ENCODE measurements at places on chromosomes 12 and 14.

DNA sequence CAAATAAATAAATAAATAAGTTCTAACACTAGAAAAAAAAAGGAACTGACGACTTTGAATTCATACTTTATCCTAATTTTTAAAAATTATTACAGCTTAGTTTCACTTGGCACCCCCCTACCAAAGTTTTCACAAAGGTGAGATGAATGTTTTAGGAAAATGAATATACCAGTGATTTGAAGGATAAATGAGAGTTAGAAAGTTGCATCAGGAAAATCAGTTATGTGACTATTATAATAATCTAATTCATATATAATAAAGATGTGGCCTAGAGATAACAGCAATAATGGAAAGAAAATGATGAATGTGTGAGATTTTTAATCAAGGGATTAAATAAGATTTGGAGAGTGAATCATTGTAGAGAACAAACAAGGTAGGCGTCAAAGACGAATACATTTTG lies 103.0 kb upstream of the RAP1B start:
- no peak for DNase-seq

DNA sequence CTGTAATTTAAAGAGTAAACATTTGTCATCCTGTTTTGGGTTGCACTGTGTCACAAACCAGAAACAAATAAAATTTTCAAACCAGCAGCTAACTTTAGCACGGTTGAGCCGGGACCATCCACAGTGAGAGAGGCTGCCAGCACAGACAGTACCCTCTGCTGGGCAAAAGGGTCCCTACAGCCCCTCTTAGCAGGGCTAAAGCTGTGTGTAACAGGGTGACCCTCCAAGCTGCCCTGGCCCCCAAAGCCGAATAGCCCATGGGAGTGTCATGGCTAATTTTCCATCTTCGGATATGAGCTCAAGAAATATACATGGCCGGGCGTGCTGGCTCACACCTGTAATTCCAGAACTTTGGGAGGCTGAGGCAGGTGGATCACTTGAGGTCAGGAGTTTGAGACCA lies 157.1 kb upstream of the GRIN2B start:
- DNase-seq: no peak

DNA sequence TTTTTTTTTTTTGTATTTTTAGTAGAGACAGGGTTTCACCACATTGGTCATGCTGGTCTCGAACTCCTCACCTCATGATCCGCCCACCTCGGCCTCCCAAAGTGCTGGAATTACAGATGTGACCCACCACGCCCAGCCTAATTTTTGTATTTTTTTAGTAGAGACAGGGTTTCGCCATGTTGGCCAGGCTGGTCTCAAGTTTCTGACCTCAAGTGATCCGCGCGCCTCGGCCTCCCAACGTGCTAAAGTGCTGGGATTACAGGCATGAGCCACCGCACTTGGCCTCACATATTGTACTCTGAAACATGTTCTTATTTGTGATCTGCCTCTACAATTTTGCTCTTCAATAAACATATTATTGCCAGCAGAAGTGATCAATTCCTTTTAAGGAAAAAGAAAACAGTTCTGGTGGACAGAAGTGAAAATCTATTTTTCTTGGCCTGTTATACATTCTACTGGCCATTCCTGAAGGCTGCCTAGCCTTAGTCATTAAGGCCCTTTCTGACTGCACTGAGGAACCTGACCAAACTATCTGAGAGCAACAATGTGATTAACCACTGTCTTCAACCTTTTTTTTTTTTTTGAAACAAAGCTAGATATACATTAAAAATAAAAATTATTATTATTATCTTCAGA lies 36.1 kb downstream of the SNX6 start:
- DNase-seq: no peak

DNA sequence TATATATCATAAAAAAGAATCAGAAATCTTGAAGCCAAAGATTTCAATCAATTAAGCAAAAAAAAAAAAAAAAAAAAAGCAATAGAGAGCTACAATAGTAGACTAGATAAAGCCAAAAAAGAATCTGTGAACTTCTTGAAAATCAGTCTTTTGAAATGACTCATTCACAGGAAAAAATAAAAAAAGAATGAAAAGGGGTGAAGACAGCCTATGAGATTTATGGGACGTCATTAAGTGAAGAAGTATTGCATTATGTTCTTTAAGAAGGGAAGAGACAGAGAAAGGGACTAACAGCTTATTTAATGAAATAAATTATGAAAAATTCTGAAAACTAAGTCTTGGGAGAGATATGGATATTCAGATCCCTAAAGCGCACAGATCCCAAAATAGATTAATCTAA lies 103.8 kb downstream of the ACSS3 start:
- no peak for DNase-seq

DNA sequence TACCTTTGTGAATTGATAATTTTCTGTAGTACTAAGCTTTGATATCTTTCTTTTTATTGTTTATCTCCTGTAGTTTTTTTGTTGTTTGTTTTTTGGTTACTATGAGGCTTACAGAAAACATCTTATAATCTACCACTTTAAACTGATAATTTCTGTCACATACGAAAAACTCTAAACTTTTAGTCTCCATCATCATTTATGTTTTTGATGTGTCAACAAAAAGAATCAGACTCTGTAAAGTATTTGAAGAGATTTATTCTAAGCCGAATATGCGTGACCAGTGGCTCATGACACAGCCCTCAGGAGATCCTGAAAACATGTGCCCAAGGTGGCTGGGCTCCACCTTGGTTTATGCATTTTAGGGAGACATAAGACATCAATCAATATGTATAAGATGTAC lies 167.1 kb upstream of the ARHGAP5 start:
- DNase-seq: no peak

- DNase-seq: peak; percentile 31
These were observed 21.2 kb downstream of the ASB2 start for GRCh38 chr14:93954900-93955849.

DNA sequence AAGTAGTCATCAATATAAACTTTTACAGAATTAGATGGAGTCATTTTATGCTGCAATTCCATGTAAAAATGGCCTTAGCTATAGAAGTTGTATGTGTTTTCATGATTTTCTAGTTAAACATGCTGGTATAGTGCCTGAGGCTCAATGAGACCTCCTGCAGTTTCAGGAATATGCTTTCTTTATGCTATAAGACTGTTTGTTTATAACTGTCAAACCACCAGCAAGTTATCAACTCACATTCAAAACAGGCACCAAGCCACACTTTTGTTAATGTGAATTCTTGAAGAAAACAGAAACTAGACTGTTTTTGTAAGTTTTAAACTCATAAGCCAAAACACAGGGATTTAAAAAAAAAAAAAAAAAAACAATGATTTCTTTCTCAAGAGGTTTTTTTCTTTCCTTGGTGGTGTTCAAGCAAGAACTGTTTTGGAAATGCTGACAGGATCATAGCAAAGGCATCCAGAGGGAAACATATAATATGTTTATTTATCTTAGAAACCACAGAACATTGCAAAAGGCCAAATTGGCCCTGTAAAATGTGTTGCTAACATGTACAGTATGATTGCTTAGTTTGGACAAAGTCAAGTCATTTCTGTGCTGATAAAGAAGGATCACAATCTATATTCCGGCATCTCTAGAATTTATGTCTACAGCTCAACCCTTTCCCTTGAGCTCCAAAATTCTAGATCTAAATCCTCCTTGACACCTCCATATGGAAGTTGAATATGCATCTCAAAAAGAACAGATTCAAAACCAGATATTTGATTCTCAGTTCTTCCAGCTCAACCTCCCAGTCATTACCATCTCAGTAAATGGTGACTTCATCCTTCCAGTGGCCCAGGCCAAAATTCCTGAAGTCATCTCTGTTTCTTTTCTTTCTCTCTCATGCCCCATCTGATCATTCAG lies 29.0 kb upstream of the LUM start:
- DNase-seq: no peak

DNA sequence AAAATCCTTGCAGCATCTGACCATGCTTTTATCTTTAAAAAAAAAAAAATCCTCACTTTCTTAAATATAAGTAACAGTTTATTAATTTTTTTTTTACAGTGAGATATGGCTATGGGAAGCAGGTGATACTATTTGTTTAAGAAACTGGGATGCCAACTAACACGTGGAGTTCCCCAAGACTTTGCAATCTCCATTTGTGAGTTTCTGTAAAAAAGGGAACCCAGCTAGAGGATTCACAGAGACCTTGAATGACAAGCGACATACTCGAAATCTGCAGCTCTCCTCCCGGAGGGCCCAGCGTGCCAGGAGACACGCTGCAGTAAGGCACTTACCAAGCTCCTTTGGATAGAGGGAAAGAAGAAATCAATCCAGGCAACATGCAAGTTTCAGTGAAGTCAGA lies 30.1 kb downstream of the SLC15A4 start:
- DNase-seq: no peak

DNA sequence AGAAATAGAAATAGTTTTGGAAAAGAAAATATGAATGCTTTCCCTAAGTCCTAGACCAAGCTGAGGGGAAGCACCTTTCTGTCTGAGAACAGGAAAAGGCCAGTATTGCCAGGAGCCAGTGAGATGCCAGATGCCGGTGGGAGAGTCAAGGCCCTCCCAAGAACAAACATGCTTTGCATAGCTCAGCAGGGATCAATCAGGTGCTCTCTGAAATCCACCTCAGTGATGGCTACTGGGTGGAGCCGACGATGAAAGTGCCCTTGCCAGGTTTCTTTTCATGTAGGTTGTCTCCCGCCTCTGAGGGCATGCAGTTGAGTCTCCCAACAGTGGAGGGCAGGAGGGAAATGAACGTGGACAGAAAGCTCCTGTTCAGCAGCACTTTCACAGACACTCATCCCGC lies 28.3 kb downstream of the DEGS2 start:
- no peak for DNase-seq

DNA sequence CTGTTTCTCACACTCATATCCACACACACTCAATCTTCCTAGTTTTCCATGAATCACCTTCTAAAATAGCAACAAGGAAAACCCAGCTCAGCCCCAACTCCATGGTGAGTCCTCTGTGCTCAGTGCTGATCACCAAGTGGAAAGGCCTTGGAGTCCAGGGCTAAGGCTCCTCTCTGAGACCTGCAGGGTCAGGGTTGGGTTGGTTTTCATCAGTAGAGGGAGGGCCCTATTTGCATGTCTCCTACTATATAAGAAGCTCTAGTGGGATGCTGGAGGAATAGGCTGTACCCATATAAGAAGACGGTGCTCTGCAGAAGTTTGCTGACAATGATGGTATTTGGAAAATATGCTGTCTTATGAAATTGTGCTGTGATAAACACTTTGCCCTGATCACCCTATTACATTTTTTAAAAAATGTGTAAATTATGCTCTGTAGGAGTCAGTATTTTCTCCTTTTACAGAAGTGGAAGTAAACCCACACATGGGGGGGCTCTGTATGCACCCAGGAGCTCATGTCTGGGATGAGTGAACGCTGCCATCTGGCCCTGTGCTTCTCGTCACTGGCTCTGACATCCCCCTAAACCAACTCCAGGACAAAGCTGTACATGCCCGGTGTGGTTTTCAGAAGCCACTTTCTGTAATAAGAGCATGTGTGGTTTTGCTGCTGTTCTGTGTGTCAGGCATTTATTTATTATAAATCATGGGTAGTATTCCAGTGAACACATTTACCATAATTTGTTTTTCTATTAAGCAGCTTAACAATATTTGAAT lies 536.3 kb downstream of the TMEM121 start:
- no peak for DNase-seq

- no peak for DNase-seq
These were observed 5.2 kb downstream of the CALM1 start for GRCh38 chr14:90402016-90402415.

- DNase-seq: no peak
These were observed 196.1 kb downstream of the BCL11B start for GRCh38 chr14:99075771-99076375.

DNA sequence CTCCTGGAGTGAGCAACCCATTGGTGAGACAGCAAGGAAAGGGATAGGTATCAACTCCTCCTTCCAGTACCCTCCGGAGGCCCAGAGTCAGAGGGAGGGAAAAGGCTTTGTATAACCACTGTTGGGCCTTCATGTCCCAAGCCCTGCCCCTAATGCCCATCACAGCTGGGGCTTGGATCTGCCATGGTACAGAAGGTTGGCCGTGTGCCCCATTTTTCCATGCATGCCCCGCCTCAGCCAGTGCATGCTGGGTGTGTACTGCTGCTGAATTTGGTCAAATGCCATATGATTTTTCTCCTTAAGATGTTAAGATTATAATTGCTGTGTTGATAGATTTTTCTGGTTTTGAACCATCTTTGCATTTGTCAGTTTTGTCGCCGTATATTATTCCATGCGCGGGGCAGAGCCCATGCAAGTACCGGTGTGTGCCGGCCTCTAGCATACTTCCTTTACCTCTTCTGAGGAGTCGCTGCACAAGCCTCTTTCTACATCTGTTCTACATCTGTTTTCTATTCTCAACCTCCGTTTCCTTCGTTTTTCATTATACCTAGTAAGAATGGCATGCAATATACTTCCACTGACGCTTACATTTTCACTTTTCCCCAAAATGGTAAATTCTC lies 26.6 kb downstream of the PPP2R5C start:
- no peak for DNase-seq

- no peak for DNase-seq
These were observed 590 bp downstream of the DDIT3 start for GRCh38 chr12:57519796-57520052.

- no peak for DNase-seq
These were observed 39.4 kb downstream of the SLC6A12 start for GRCh38 chr12:174596-174995.

DNA sequence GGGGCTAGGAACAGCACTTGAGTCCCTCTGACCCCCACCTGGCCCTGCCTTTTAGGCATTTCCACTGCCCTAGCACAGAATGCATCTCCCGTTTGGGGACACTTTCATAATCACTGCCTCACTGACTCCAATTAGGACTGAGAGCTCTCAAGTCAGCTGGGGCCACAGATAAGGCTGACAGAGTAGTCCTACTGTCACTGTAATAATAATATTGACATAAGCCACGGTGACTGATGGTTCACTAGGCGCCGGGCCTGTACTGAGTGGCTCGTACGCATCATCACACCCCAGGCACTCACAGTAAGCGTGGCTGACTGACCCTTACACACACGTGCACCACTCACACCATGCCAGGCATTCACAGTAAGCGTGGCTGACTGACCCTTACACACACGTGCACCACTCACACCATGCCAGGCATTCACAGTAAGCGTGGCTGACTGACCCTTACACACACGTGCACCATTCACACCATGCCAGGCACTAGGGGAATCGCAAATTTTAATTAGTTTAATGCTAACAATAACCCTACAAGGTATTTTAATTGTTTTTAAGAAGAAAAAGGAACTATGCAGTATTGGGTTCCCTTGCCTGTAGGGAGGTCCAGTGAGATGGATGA lies 87.7 kb downstream of the CHGA start:
- DNase-seq: no peak

- no peak for DNase-seq
These were observed 244.0 kb downstream of the SNAPC1 start for GRCh38 chr14:62006116-62006731.

GRCh38 chr14:71642715-71643114 lies 289.5 kb upstream of the RGS6 start:
- no peak for DNase-seq
